Stimulated activated naive CD4-positive, alpha-beta T cell (primary cell): ENCODE measurements at places on chromosomes 7 and 10.

DNA sequence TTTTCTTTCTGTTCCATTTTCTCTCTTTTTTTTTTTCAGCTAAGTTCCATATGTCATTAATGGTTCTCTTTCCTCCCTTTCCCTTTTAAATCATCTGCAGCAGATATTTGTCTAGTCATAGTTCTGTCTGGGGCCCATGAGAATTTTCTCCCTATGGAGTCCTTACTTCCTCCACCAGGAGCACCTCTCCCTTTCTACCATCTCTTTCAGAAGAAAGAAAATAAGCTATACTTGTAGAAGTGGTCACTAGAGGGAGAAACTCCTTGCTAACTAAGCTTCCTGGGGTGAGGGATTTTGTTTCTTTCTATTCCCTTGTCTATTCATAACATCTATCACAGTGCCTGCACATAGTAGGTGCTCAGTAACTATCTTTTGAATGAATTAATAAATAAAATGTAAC, 230.2 kb upstream of the HPS1 start:
- no peak for DNase-seq

GRCh38 chr7:36796850-36797536, 72.7 kb upstream of the AOAH start:
- no peak for DNase-seq

DNA sequence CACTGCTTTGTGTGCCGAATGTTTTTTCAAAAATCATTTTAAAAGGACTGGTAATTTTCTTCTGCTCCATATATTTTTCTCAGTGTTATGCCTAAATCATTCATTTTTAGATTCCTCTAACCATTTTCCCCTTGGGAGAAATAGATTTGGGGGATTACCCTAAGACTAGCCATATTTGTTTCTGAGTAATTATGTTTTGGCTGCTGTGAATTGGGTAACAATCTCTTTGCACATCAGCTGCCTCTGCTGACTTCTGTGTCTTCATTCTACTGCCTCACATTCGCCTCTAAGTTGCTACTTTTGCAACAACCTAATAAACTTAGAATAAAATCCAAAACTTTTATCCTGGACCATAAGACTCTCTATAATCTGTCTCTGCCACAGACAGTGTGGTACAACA, 18.5 kb upstream of the MRC1 start:
- DNase-seq: no peak

DNA sequence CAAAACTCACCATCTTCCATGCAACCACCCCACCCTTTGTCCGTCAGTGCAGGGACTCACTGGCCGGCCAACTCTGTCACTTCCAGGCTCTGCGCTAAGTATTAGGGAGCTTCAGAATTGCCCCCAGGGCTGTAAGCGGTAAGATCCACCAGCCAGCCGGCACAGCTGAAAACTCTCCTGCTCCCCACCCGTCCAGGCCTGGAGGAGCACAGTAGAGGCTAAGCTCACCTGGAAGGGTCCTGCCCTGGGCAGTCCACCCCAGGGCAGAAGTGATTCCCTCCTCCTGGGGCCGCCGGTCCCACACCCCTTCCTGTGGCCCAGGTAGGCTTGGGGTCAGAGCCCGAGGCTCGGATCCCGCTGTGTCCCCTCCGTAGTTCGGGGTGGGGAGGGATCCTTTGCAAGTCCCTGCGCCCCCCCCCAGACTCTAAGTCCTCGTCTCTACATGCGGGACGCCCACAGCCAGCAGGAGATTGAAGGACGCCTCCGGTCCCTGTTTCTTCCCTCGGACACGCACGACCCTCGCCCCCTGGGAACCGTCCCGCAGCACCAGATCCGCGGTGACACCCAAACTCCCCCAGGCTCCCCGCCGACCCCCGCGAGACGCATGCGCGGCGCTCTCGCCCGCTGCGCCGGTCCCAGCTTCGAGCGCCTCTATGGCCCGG, 138.9 kb downstream of the ARHGAP22 start:
- DNase-seq: no peak
